ENCODE measurements at places on chromosomes 13 and 19.

DNA sequence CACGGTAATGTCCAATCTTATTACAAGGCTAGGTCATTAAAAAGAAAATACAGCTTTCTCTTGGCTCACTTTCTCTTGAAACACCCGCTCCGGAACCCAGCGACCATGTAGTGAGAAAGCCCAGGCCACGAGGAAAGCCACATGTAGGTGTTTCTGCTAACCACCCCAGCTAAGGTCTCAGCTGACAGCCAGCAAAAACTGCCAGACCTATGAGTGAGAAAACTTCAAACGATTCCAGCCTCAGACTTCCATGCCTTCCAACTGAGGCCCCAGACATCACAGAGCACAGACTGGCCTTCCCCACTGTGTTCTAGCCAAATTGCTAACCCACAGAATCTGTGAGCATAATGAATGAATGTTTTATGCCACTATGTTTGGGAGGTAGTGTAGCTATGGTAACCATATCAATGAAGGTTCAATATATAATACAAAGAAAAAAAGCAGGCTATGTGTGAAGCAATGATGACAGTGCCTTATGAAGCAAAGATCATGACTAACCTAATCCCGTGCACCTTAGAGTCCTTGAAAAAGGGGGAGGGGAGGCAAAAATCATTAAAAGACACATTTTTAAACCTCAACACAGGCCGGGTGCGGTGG, 11.9 kb upstream of the TPTE2 start:
- no peak for DNase-seq

DNA sequence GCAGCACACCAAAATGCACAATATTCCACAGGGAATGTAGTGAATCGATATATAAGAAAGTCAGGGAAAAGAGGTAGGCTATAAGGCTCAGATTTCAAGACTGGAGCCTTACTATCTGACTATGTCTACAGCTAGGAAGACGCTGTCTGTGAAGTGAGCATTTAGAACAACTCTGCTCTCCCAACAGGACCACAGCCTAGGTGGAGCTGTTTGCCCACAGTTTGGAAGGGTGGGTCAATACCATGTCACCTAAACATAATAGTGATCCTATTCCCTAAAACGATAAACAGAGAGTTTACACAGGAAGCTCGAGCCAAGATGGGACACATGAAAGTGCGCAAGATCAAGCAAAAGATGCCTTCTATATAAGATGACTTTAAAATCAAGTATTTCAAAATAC, 2486.0 kb upstream of the PCDH20 start:
- no peak for DNase-seq

- peak; percentile 21 for DNase-seq
These were observed 17.7 kb downstream of the NFIX start for GRCh38 chr19:13012690-13013608.

- no peak for DNase-seq
These were observed 11.9 kb downstream of the CDADC1 start for GRCh38 chr13:49259586-49259985.

Data from activated CD4-positive, alpha-beta T cell treated with anti-CD3 and anti-CD28 coated beads, Interleukin-10, Interleukin-2, amounts not matched to agents 100 ng/mL and 50 ng/mL, durations not matched to agents 16 hours and 8 hours (primary cell).